ENCODE measurements at places on chromosomes 2 and 18.
A peak's percentile ranks its signal among the peaks of the same experiment; 100 is the strongest.

- no peak for DNase-seq
Observed at GRCh38 chr2:14322306-14322705, 310.2 kb upstream of the LRATD1 start.

DNA sequence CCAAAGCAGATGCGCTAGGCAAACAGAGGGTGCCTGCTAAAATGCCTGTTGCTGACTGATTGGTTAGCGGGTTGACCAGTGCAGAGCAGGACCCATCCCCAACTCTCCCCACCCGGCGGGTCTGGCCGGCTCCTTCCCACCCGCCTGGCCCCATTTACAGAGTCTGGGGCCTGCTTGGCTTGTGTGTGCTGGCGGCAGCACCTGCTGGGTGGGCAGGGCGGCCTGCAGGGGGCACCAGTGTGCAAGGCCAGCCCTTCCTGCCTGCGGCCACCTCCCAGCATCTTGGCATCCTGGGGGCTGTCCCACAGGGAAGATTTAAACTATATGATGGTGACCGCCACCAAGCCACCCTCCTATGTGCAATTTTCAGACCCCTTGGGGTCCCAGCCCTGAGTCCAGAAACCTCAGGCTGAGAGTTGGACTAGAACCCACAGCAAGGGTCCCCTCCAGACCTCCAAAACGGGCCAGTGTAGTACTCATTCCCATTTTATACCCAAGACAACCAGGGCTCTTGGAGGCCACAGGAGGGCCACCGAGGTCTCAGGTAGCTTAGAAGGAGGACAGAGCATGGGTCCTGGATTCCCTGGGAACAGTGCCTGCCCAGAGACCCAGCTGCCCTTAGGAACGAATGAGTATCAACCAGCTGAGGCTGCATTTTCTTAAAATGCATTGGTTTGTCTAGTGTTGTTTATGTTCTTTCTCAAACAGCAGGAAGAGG lies 173.6 kb downstream of the SMAD7 start:
- peak; percentile 74 for DNase-seq

- DNase-seq = no peak
Observed at GRCh38 chr18:51479736-51480135, 282.3 kb upstream of the MEX3C start.

GRCh38 chr2:56133931-56134629 lies 49.7 kb upstream of the CCDC85A start:
- no peak for DNase-seq

GRCh38 chr2:215435870-215436704 lies at the start of gene FN1:
Gene FN1 (minus strand): TSS chr2:215436068. CDS start chr2:215435802, 266 bp downstream.
- DNase-seq = peak; percentile 99

- DNase-seq = no peak
Observed at GRCh38 chr2:178295115-178295514, 100.8 kb downstream of the OSBPL6 start.

DNA sequence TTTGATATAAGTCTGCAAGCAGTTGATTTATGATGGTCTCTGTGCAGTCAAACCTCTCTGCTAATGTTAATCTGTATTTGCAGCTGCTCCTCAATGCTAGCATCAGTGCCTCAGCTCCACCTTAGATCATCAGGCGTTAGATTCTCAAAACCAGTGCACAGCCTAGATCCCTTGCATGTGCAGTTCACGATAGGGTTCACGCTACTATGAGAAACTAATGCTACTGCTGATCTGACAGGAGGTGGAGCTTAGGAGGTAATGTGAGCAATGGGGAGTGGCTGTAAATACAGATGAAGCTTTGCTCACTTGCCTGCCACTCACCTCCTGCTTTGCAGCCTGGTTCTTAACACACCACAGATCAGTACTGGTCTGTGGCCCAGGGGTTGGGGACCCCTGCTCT lies 18.4 kb downstream of the RBKS start:
- DNase-seq = no peak

DNA sequence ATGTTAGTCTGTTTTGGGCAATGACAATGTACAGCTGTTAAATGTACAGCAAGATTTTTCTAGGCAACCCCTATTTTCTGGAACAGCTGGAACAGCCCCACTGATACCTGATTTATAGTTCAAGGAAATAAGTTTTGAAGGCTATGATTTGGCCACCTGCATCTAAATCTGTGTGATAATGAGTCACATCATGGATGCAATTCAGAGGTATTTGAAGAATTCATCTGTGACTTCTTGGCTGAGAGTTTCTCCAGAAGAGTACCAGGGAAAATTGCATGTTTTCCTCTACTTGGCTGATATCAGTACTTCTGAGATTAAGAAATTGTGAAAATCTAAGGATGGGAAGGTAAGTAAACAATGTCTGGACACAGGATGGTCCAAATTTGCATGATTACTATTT lies 40.7 kb upstream of the NT5C1B start:
- no peak for DNase-seq

- no peak for DNase-seq
Observed at GRCh38 chr18:63132819-63133200, 186.8 kb downstream of the BCL2 start.

DNA sequence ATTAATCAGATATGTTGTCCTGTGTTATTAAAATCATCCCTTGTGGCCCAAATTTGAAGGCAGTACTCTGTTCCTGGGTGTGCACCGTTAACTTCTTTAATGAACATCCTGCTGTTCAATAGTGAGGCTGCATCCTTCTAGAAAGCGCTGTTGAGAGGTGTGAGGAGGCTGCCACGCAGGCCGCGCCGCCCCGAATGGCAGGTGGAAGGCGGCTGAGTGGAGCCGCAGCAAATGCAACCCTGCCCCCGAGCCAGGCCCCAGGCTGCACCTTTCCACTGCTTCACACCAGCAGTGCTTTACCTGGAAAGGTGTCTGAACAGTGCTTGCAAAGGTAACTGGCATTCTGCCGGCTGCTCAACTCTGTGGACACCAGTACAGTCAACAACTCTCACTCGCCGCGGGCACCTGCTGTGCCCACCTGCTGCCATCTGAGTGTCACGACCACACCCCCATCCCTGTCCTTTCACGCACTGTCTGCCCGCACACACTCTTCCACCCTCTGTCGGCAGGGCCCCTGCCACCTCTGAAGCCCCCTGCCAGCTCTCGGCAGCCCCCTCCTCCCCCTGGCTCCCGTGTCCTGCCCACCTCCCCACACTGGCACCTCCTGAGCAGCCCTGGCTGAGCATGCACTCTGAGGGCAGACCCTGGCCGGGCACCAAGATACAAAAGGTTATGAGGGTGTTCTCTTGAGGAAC lies 70.9 kb downstream of the ODC1 start:
- DNase-seq = no peak

DNA sequence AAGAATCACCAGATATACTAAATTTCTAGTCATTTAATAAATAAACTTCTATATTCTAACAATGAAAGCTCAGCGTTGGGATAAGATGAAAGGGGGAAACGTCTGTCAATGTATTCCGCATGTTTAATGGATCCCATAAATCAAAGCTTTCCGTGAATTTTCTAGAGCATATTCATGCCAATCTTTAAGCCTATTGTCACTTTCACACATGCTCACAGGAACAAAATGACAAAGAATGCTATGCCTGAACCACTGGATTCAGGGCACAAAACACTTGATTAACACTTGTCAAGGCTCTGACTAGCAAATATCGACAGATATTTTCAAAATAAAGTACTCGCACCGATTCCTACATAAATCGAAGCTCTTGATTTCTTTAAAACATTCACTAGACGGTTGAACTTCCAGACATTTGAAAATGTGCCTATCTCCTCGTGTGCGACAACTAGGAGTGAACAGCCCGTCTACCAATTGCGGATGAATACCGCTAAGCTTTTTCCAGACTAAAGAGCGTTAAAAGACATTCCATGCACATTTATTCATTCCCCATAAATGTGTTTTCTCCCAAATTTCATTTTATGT lies 1.8 kb downstream of the TLK1 start:
- DNase-seq = no peak

- DNase-seq = no peak
Observed at GRCh38 chr2:135839713-135840112, 2.7 kb upstream of the LCT start.

DNA sequence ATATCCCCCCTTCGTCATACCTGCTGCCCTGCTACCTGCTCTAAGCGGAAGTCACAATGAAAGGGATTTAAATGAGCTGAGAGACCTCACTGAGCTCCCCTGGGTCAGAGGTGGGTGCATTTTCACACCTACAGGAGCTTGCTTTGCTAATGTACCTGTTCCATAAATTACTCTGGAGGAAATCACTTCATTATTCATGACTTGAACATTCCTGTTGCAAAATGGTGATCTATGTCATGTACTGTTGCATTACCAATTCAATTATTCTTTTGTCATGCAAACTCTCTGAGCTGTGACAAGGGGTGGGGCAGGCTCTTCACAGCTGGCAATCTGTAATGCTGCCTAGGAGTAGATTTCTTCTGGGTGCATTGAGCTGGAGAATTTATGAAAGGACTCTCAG lies 761.3 kb downstream of the TSN start:
- no peak for DNase-seq

- DNase-seq = no peak
Observed at GRCh38 chr2:111161971-111162370, 41.3 kb downstream of the BCL2L11 start.

- DNase-seq = no peak
Observed at GRCh38 chr2:211816754-211817153, 721.8 kb downstream of the ERBB4 start.

GRCh38 chr2:137020452-137021196 lies 255.3 kb downstream of the THSD7B start:
- DNase-seq = no peak

DNA sequence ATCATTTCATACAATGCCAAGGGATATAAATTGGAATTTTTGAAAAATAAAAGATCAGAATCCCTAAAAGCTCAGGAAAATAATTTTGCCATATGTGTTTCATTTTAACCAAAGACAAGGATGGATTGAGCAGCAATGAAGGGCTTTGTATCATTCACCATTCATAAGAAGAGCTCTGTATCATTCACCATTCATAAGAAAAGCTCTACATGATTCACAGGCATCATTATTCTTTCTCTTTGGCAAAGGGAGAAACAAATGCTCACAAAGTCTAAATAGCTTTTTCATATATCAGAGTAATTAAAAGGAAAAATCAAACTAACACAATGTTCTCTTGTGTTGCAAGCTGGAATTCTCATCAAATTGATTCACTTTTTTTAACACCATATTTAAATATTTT lies 169.1 kb upstream of the MC4R start:
- no peak for DNase-seq

DNA sequence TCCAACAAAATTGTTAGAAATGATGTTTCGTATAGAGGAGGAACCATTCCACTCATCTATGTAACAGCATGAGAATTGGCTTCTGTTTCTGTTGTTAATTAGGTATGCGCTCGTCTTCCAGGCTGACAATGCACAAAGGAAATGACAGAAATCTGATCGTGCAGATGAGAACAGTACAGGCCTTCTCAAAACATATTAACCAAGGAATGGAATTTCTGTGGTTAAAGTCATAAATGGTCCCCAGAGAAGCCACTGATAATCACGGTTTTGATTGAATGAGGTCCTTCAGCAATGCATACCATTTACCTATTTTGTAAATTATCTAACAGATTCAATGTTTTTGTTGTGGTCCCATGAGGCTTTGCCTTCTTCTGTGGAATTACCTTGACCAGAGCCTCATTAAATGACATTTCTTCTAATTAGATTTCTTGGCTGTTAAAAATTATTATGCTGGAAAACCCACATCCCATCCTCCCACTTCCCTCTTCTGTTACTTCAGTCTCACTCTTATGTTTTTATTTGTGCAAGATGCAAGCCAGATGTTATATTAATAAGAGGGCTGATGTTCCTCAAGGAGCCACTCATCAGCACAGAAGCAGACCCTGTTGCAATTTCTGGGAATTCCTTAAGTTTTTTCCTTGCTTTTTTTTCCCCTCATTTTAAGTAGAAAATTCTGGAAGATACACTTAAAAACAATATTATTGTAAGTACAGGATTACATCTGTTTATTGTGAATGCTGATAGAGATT lies 395.8 kb downstream of the PID1 start:
- DNase-seq = no peak

DNA sequence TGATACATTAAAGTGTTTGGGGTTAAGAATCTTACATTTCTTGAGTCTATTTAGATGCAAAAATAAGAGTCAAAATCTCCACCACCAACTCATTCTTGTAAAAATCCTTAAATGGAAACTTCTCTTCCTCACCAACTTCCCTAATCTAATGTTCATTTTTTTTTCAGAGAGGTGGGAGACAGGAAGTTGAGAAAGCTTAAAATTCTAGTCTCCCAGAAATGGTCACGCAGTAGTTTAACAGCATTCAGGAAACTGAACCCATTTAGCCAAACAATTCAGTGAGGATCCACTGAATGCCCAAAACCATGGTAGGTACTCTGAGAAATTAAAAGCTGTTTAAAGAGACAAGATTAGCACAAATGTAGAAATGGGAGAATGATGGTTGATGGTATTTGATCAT lies 69.0 kb downstream of the TXNL1 start:
- DNase-seq = no peak

DNA sequence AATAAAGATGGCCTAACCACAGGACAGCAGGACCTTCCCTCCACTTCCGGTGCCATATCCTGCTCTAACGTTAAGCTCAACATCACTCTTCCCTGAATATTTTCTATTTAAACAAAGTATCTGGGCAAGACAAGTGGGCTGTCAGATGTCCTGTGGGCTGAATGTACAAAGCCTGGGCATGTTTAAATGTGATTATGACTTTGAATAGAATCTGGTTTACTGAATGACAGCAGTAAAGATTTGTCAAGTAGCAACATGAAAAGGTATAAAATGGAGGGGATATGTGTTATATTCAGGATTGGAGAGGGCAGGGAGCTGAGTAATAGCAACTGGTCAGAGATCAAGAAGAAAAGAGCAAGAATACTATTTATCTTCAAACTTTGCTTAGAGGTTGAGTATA lies 540.9 kb downstream of the NRXN1 start:
- DNase-seq = no peak

DNA sequence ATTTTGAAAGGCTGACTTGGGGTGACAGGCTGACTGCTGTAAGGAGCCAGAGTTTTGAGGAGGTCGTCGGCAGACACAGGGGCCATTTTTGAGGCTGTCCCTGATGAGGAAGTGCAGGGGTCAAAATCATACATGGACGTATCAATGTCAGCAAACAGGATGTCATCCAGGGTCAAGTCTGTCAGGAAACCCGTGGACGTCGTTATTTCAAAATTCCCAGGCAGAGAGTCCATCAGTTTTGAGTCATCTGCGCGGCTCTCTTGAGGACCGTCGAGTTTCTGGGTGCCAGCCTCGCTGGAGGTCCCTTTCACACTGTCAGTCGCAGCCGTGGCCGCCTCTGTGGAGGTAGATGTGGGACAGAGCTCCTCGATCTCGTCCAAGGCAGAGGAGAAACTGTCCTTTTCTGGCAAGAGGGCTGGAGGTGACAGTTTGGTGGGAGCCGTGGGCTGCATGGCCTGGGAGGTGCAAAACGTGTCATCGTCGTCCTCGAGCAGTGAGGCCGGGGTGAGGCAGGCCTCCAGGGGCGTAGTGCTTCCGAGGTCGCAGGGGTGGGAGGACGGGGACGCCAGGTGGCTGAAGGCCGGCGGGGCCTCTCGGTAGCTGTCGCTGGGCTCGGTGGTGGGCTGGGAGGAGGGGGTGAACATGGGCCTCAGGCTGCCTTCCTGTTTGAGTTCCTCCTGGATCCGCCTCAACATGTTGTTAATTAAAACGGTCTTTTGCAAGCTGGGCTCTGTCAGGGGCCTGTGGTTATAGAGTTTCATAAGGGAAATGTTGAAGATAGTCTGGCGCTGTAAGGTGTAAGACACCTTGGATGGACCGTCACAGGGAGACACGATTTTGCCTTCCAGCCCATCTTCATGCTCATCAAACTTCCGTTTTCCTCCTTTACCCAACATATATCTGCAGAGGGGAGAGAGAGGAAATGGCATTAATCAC lies 17.5 kb downstream of the SERTAD2 start:
- DNase-seq = no peak

- DNase-seq = no peak
Observed at GRCh38 chr2:122478117-122478516, 722.7 kb downstream of the TSN start.

GRCh38 chr2:155665704-155666103 lies 666.8 kb downstream of the NR4A2 start:
- no peak for DNase-seq
